LoVo (cell line): ENCODE measurements at places on chromosomes 4 and X.

DNA sequence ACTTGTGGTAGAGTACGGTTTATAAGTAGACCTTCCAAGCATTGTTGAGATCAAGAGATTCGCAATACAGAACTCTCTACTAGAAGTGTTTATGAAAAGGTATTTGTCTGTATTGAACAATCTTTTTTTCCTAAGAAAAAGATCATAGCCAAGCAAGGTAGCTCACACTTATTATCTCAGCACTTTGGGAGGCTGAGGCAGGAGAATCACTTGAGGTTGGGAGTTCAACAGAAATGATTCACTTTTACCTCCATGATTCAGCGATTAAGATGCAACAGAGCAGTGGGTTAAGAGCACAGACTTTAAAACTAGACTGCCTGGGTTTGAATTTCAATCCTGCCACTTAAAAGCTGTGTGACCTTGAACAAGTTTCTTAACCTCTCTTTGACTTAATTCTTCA is 74.3 kb downstream of the TMEM156 start:
- no peak for DNase-seq

- no peak for DNase-seq
Measured at GRCh38 chr4:8050555-8051206, 107.9 kb downstream of the ABLIM2 start.

DNA sequence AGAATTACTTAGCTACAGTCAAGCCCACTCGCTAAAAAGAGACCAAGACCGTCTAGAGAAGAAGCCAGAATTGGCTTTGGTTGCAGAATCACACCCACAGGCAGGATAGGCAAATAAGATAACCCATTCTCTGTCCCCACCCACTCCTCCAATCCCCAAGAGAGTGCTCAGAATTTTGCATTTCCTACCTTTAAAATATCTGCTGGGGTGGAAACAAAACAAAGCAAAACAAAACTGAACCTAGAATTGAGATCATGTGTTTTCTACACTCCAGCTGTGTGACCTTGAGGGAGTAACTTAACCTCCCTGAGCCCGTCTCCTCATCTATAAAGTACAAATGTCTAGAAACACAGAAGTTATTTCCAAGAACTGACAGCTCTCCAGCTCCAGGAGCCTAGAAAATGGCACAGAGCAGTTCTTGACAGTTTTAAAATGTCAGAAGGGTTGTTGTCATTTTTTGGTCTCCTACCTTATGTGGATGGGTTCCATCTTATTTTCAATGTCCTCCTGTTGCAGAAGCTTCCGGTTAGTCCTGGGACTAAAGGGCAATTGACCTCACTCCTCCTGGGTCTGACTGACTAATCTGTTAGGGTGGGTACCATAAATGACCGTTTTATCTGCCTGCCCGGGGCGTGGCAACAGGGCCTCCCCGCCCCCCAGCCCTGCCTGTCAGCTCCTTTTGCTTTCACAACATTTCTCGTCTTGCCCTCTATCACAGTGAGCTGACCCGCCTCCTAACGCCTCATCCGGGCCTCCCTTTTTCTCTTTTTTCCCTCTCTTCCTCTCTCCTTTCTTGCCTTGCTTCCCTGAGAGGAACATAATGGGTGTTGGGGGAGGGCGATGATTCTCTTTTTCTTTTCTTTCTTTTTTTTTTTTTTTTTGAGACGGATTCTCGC is 114.0 kb downstream of the RBM47 start:
- DNase-seq, result peak; percentile 86

DNA sequence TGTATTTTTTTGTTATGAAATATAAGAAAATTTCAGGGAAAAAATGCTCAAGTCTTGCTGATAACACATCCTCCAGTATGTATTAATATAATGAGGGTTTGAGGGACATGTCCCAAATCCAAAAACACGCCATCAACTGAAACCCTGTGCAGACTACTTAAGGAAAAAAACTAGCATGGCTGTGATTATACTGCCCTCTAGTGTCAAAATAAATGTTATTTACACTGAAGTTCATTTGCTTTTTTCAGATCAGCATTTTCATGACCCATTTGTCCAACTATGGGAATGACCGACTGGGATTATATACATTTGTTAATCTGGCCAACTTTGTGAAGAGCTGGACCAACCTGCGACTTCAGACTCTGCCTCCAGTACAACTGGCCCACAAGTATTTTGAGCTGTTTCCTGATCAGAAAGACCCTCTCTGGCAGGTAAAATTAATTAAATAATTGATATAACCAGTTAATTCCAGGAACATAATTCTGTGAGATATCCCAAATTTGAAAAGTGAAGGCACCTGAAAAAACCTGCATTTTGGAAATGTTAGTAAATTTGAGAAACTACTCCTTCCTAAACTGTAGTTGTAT is 128.5 kb downstream of the PRSS12 start:
- peak; percentile 70 for DNase-seq

GRCh38 chr4:2874861-2875260 is 31.2 kb downstream of the ADD1 start:
- no peak for DNase-seq

GRCh38 chr4:69568787-69569186 is 70.7 kb downstream of the UGT2A2 start:
- no peak for DNase-seq

- DNase-seq, result no peak
Measured at GRCh38 chrX:122972604-122973003, 211.5 kb upstream of the GRIA3 start.

- no peak for DNase-seq
Measured at GRCh38 chr4:85024671-85025070, 58.2 kb upstream of the WDFY3 start.

DNA sequence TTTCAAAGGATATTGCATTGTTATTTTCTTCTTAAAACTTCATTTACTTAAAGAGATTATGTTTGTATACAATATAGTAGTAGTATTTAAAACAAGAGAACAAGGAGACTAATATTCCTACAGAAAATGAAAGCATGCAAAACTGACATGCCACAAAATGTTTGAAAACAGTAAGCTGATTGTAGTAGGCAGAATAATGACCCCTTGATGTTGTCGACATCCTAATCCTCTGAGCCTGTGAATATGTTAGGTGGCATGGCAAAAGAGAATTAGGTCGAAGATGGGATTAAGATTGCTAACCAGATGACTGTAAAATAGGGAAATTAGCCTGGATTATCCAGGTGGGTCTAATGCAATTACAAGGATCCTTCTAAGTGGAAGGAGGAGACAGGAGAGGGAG is 522.2 kb upstream of the NR3C2 start:
- DNase-seq, result no peak

DNA sequence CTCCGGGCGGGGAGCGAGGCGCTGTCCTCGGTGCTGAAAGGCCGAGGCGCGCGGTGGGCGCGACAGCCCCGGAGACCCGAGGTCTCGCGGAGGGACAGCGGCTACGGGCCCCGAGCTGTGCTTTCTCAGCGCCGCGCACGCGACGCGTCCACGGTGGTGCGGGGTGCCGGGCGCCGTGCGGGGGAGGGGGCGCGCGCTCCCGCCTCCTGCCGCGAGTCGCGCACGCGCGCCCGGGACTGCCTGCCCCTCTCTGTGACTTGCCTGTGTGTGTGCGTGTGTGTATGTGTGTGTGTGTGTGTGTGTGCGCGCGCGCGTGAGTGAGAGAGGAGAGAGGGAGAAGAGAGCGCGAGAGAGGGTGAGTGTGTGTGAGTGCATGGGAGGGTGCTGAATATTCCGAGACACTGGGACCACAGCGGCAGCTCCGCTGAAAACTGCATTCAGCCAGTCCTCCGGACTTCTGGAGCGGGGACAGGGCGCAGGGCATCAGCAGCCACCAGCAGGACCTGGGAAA is at the start of gene GRIA2:
GRIA2 (plus strand) TSS at position 358 of the 511 bp plus-strand sequence. CDS start 315 bp downstream, outside the sequence.
- DNase-seq, result no peak

DNA sequence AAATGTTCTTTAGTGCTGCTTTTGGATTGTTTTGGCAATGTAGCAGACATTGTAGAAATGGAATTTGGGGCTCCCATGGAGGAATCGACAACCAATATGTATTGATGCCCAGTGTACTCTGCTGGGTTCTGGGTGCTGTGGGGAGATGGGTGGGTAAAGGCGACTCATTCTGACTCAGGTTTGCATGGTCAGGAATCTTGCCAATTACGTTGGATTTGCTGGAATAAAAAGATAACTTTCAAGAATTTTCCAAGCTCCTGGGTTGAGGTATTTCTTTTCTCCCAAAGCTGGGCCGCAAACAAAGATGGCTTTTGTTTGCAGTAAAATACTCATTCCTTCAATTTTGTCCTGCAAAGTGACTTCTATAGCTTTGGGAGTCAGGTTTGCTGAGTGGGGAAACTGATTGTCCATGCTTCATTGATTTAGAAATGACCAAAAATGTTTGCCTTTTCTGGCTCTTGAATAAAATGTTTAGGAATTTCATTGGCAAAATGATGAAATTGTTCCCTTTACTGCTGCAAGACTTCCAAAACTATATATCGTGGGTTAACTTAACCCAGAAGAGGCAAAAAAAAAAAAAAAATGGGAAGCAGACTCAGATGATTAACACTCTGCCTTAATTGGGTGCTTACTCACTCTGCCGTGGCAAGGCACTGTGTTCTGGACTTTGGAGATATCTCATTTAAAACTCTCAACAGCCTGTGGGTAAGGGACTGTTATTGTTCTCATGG is 57.0 kb downstream of the RTL9 start:
- no peak for DNase-seq

- no peak for DNase-seq
Measured at GRCh38 chr4:122658377-122658776, 37.5 kb upstream of the IL21 start.

DNA sequence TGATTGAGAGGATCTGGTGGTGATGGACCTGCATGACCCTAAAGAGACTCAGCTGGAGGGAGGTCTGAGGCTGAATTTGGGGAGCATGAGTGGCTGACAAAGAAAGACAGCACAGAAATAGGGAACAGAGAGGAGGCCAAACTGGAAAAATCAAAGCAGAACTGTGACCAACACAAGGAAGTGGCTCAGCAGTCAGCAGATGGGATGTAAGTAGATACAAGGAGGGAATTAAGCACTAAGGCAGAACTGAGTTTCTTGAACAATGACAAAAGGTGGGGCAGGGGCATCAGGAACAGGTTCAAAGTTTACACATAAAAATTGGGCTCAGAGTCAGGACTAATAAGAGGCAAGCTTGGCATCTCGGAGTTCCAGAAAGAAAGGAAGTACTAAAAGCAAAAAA is 144.3 kb upstream of the KLF3 start:
- no peak for DNase-seq

DNA sequence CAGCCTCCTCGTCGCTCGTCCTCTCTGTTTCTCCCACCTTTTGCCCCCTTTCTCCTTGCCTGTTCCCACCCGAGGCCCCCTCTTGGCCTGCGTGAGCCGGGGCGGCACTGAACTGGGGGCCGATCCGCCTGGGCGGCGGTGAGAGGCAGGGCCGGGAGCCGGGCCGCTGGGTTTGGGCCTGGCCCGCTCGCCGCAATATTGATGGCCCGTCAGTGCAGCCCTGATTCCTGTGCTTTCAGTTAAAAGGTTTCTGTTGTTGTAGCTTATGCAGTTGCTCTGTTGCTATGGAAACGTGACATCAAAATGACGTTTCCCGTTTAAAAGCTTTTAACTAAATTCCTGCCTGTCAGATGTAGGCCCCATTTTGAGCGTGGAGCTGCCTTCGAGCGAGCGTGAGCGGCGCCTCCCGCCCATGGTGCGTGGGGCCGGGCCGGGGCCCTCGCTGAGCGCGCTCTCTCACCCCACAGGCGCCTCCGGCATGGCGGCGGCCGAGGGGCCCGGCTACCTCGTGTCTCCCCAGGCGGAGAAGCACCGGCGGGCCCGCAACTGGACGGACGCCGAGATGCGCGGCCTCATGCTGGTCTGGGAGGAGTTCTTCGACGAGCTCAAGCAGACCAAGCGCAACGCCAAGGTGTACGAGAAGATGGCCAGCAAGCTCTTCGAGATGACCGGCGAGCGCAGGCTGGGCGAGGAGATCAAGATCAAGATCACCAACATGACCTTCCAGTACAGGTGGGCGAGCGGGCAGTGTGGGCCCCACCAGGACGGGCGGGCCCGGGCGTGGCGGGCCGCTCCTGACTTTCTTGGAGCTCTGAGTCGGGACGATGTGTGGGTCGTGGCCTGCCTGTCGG is at the start of gene MSANTD1:
MSANTD1 (plus strand) TSS at position 349 of the 851 bp plus-strand sequence; CDS start at position 413, 64 bp downstream.
- DNase-seq, result no peak

DNA sequence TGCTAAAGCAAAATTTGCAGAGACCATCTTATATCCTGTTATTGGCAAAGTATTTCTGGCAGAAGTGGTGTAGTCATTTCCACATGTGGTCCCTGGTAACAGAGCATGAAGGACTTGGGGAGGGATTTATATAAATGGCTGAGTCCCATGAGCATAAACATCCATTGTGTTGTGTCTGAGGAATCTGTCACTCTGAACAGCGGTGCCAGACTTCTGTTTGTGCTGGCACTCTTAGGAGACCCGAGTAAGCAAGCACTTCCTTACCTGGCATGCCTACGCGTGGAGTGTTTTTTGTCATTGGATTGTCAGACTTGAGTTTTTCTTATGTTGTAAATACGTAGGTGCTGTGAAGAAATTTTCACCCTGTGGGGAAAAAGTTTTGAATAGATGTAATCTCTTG is 285.9 kb downstream of the ARHGAP10 start:
- DNase-seq, result no peak

- DNase-seq, result peak; percentile 58
Measured at GRCh38 chr4:20418861-20419451, 167.3 kb downstream of the SLIT2 start.

DNA sequence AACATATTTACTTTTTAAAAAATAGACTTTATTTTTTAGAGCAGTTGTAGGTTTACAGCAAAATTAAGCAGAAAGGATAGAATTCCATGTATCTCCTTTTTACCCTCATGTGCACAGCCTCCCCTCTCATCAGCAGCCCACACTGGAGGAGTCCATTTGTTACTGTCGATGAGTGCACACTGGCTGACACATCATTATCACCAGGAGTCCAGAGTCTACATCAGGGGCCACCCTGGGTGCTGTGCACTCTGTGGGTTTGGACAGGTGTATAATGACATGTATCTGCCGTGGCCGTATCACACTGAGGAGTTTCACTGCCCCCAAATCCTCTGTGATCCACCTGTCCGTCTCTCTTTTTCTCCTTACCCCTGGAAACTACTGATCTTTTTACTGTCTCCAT is 26.3 kb downstream of the TBC1D14 start:
- no peak for DNase-seq

DNA sequence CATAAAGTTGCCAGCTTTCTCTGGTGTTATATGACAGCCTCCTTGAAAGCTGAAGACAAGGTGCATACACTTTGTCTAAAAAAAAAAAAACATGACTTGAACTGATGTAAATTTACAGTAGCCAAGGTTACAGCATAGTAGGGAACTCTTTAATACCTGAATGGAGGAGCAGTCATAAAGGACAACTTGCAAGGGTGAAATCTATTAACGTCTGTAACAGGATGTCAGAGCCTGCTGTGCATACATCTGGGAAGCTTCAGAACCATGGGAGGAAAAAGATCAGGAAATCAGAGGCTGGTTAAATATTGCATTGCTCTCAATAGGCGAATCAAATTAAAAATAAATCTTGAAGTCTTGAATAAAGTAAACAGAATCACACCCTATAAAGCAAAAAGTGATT is 484.0 kb upstream of the CTSO start:
- no peak for DNase-seq
